A549 treated with CORT108297 at 1 μM for 4 hours (cell line): ENCODE measurements at places on chromosomes 1 and 21. TPM values are rescaled to one million over a fixed set of nuclear protein-coding genes. Genes with fewer than 3 reads are reported as not detected.

The GPR61 gene
- not detected in 5 replicates for total RNA-seq

The IGSF5 gene
- not detected in 5 replicates for total RNA-seq

The NTMT2 gene
- total RNA-seq: not detected in 5 replicates

The ZNF697 gene
- 1.5 to 1.9 TPM (median 1.6 TPM) in 5 replicates for total RNA-seq

The MTFR1L gene
- total RNA-seq: 23.1 to 26.1 TPM (median 25.4 TPM) in 5 replicates

The OR2T33 gene
- total RNA-seq: not detected in 5 replicates

The CDC42BPA gene
- 8.2 to 11.4 TPM (median 10.3 TPM) in 5 replicates for total RNA-seq

The CCSAP gene
- total RNA-seq: 4.8 to 6.3 TPM (median 5.9 TPM) in 5 replicates

The RHBDL2 gene
- total RNA-seq: 2.5 to 2.7 TPM (median 2.5 TPM) in 5 replicates
